ENCODE measurements at places on chromosomes 2 and 18.

- DNase-seq: no peak
Observed at GRCh38 chr2:5437375-5437774, 254.8 kb upstream of the SOX11 start.

GRCh38 chr2:16118611-16119590, 178.6 kb downstream of the MYCN start:
- no peak for DNase-seq

DNA sequence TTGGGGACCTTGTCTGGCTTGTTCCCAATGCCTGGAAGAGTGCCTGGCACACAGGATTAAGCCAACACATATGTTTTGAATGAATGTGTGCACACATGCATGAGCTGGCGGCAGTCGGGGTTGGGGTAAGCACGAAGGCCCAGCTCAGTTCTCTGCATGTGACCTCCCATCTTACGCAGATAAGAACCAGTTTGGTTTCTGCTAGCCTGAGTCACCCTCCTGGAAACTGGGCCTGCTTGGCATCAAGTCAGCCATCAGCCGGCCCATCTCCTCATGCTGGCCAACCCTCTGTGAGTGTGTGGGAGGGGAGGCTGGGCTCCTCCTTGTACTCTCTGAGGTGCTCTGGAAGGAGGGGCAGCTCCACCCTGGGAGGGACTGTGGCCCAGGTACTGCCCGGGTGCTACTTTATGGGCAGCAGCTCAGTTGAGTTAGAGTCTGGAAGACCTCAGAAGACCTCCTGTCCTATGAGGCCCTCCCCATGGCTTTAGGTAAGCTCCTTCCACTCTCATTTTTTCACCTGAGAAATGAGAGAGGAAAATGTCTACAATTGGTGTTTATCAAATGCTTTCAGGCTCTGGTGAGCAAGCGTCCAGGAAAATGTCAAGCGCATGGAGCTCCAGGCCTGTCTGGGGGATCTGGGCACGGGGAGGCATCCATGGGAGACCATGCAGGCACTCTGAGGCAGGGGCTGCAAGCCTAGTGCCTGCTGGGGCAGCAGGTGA, 9.7 kb upstream of the IL1RN start:
- DNase-seq: no peak

DNA sequence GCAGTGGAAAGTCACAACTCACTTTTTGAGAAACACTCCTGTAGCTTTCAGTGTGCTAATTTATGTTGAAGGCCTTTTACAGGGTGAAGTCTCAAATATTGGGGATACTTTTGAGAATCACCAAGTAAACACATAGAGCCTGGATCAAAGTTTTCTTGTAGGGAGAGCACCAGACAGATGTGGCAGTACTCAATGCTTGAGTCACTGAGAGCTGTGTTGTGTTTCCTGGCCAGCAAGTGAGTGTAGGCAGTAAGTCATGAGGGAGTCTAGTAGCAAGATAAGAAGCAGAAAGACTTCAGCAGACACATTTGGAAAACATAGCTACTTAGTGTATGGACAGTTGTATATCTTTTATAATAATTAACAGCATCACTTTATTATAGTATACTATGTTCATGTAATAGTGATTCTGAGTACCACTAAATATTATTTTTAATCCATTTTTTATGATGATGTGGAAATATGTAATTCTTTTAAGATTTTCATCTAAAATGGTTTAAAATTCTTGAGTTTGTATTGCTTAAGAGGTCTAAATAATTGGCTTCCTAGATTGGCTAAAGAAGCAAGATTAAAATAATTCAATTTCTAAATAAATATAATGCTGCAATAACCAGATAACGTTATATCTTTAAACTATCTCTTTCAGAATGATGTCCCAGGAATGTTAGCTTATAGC, 12.8 kb downstream of the PSMD1 start:
- DNase-seq: no peak

DNA sequence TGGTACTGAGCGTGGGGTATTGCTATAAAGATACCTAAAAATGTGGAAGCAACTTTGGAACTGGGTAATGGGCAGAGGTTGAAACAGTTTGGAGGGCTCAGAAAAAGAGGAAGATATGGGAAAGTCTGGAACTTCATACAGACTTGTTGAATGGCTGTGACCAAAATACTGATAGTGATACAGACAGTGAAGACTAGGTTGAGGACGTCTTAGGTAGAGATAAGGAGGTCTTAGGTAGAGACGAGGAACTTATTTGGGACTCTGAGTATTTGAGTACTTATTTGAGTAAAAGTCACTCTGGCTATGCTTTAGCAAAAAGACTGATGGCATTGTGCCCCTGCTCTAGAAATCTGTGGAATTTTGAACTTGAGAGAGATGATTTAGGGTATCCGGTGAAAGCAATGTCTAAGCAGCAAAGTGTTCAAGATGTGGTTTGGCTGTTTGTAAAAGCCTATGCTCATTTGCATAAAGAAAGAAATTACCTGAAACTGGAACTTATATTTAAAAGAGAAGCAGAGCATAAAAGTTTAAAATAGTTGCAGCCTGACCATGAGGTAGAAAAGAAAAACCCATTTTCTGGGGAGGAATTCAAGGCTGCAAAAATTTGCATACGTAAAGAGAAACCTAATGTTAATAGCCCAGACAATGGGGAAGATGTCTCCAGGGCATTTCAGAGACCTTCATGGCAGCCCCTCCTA, 219.6 kb downstream of the PDE1A start:
- no peak for DNase-seq

DNA sequence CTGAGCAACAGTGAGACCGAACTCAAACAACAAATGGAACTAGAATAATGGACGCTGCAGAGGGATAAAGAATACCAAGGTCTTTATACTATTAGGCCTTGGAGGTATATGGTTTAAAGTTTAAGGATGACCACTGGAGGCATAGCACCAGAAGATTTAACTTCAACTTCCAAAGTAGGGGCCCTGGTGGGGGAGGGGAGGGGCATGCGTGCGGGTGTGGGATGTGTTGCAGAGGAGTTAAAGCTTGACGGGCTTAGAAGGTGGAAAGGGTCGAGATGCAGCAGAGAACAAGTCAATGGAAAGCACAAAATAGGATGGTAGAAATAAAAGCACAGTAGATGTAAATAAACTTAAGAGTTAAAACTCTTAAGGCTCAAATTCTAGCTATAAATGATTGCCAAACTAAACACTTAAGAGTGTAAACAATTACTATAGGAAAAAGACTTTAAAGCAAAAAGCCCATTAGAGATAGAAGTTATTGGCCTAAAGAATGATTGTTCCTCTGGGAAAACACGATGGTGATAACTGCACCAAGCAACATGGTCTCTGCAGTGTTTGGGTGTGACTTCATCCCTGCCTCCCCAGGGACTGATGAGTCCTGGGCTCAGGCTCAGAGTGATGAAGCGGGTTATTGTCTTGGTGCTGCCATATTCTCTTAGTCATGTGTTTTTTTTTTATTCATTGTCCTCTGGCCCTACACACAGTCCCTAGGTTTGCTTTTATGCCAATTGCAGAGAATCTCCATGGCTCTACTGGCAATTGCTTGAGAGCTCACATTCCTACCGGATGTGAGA, 13.0 kb downstream of the RRM2 start:
- DNase-seq: no peak

GRCh38 chr2:177053038-177053437, 159.6 kb upstream of the HNRNPA3 start:
- DNase-seq: no peak

DNA sequence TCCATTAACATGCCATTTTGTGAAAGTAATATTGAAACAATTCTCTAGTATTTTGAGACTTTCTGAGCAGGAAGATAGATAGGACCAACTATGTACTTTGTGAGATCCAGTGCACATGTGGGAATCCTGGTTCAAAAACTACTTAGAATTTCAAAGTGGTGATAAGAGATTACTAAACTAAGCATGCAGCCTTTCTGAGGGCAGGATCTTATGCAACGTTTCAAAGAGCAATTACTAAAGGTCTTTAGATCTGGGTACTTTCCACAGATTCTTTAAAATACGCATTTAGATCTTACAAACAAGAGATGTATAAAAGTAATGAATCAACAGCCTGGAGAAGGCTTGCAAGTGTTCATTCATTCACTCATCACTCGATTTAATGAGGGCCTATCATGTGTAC, 124.4 kb upstream of the TRIB2 start:
- DNase-seq: no peak

GRCh38 chr2:148273158-148273691, 252.3 kb downstream of the MBD5 start:
- DNase-seq: no peak

- DNase-seq: no peak
Observed at GRCh38 chr2:96486696-96487095, 18.5 kb downstream of the NEURL3 start.

DNA sequence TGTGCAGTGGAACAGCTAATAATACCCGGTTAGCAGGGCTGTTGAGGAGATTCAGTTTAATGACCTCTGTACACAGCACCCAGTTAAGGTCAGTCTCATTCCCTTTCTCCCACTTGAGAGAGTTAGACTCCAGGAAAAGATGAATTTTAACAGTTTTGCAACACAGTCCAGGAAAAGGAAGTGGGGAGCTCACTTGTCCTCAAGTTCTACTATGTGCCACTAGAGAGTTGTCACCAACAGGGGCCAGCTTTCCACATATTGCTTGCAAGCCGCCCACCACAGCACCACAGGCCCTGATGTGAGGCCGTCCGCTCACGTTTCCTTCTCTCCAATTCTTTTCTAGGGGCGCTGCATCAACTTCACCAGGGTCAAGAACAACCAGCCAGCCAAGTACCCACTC, 142.1 kb downstream of the GFPT1 start:
- no peak for DNase-seq

- no peak for DNase-seq
Observed at GRCh38 chr2:26913606-26913998, 56.8 kb upstream of the MAPRE3 start.

DNA sequence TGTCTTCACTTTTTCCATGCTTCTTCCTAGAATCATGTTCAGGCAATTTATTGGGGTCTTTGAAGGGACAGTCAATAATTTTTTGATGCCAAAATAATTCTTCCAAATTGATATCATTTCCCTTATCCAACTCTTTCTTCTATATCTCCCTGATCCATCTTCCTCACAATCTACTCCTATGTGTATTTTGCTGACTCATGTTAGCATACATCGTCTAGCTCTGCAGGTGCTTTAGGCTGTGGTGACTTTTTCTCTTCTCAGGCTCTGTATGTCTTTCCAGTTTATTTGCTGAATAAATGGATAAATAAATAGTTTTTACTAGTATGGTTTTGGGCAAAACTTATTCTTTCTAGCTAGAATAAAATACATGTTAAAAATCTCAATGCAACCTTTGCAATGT, 1650.9 kb upstream of the TMEFF2 start:
- no peak for DNase-seq

DNA sequence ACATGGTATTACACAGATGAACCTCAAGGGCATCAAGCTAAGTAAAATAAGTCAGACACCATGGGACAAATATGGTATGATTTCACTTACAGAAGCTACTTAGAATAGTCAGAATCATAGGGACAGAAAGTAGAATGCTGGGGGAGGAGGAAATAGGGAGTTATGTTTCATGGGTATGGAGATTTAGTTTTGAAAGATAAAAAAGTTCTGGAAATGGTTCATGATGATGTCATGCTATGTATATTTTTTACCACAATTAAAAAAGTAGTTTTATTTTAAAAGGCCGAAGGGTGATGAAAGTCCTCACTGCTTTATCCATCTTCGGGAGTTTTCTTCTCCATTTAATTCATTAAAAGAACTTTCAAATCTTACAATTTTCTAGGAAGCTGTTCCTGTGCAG, 181.9 kb downstream of the CALCRL start:
- DNase-seq: no peak

GRCh38 chr2:133040170-133040569, 370.2 kb upstream of the LYPD1 start:
- no peak for DNase-seq

- no peak for DNase-seq
Observed at GRCh38 chr2:46997329-46997728, 81.7 kb upstream of the MCFD2 start.

DNA sequence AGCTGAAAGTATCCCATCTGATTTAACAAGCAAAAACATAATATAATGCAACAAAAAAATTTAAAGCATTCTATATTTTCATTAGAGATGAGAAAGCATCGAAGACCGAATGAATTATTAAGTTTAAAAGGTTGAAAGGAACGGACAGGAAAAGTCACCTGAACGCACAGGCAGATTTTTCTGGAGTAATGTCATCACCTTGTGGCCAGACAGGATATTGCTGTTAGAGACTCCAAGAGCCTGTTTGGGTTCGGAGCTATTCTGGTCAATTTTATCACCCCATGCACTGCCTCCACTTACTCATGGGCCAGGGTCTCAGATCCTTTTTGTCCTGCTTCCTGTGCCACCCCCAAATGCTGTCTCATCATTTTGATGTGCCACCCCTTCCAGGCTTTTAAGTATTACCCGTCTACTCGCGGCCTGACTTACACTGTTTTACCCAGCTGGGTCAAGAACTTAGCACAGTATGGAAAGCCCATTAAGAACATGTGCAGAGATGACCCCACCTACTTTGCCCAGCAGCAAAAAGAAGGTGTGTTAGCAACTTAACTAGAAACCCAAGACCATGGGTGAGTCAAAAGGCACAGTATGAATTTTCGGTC, 27.3 kb downstream of the GKN2 start:
- DNase-seq: peak; percentile 45

DNA sequence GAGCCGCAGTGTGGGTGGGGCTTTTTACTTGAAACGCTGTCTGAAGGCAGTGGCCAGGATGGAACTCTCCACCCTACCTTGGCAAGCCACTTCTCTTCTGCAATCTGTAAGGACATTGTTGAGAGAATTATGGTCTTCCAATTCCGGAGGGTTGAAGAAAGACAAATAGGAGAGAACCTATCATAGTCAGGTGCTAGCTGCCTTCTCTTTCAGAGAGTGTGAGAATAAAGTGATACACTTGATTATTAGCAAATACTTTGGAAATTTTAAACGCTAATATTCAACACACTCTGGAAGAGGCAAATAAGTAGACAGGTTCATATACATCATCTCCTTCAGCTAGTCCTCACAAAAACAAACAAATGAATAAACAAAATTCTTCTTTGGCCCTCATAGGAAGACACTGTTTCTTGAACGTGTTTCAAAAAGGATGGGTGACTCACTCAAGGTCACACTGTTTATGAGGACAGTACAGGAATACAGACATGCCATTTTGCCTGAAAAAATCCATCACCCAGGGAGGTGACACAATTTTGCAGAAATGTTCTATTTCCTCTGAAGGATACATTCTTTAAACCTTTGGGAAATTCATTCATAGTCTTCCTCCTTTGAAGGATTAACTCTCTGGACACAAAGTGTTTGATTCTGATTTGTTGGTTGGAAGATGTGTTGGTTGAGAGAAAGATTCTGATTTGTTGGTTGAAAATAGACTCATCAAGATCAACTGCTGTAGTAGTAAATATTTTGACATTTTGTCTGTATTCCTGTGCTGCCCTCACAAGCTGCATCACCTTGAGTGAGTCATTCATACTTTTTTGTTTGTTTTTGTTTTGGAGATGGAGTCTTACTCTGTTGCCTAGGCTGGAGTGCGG, 2.2 kb upstream of the IL1RN start:
- DNase-seq: no peak
